ENCODE measurements at places on chromosomes 3 and 15.

- no peak for DNase-seq
These were observed 81.8 kb downstream of the PLSCR2 start for GRCh38 chr3:146387566-146387965.

DNA sequence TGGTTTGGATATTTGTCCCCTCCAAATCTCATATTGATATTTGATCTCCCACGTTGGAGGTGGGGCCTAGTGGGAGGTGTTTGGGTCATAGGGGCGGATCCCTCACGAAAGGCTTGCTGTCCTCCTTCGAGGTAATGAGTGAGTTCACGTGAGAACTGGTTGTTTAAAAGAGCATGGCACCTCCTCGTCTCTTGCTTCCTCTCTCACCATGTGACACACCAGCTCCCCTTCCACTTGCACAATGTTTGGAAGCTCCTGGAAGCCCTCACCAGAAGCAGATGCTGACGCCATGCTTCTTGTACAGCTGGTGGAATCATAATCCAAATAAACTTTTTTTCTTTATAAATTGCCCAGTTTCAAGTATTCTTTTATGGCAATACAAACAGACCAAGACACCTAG lies 38.6 kb downstream of the RFTN1 start:
- no peak for DNase-seq

GRCh38 chr15:23497710-23498111 lies 50.7 kb upstream of the GOLGA6L2 start:
- DNase-seq, result no peak

GRCh38 chr3:194387926-194388418 lies 11.1 kb downstream of the GP5 start:
- DNase-seq, result no peak

DNA sequence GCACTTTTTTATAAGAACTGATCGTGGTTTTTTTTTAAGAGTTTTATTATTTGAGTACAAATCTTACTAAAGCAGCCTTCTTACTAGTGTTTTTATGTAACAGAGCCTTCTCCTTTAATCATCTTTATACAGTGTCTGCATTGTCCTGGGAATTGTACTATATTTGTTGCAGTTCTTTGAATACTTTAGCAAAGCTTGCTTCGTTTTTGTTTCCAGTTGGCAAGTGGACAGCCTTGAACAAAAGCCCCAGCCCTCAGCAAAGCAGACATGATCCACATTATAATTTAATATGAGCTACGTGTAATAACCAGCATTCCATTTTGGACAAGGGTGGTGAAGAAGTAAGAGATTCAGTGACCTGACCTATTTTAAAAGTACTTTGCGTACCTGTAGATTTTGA lies 112.2 kb upstream of the FLNB start:
- DNase-seq, result no peak

- no peak for DNase-seq
These were observed 242.9 kb upstream of the ROPN1 start for GRCh38 chr3:124234852-124235252.

GRCh38 chr3:159789017-159789416 lies 199.6 kb upstream of the IL12A start:
- no peak for DNase-seq

DNA sequence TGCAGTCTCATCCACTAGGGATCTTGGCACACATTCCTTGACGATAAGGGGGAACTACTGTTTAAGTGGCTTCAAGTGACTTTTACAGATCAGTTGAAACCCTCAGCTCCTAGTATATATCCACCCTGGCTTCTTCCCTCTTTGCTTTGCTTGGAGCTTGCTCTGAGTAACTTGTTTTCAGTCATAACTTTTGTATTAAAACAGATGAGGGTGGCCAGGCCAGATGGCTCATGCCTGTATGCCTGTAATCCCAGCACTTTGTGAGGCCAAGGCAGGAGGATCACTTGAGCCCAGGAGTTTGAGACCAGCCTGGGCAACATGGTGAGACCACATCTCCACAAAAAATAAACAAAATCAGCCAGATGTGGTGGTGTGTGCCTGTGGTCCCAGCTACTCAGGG lies 42.4 kb downstream of the EOMES start:
- DNase-seq, result no peak

DNA sequence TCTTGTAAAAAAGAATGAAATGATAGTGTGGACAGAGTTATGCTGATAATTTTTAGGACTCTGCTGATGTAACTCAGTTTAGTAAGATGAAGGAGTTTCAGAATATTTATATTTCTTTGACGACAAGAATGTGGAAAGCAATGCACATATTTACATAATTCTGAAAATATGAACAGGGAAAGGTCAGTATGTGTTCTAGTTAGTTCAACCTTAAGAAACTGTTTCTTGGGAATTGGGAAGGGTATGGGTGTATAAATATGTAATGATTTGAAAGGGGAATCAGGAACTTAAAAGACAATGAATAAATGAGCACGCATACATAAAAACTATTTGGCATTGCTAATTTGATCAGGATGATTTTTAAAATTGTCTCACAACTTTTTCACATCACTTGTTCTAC lies 1226.1 kb downstream of the SI start:
- no peak for DNase-seq

GRCh38 chr3:101074518-101074917 lies 81.3 kb upstream of the ABI3BP start:
- no peak for DNase-seq
